ENCODE measurements at places on chromosomes 16 and 17.

GRCh38 chr16:27373312-27373711, 28.7 kb upstream of the IL21R start:
- no peak for DNase-seq

- DNase-seq, result peak; percentile 22
Measured at GRCh38 chr16:82603784-82604411, 22.9 kb upstream of the CDH13 start.

- no peak for DNase-seq
Measured at GRCh38 chr17:48901241-48901640, 7.0 kb upstream of the UBE2Z start.

- DNase-seq, result no peak
Measured at GRCh38 chr16:23469814-23470213, 16.8 kb upstream of the COG7 start.

- peak; percentile 67 for DNase-seq
Measured at GRCh38 chr16:4293822-4294457, 21.1 kb upstream of the TFAP4 start.

DNA sequence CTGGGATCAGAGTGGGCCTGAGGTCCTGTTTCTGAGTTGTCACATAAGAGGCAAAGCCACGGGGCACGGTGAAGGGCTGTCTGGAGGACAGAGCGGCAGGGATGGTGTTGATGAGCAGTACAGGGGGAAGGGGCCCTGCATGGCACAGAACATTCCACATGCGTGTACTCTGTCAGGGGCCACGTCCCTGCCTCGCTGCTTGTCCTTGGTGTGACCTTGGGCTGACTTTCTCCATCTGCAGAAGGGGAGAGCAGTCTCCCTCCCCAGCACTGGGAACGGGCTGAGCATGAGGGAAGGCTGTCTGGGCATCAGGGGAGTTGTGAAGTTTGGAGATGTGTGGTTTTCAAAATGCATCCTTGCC, 71.5 kb upstream of the GSE1 start:
- DNase-seq, result no peak

GRCh38 chr16:81277541-81278080, 37.2 kb upstream of the GAN start:
- DNase-seq, result no peak

- no peak for DNase-seq
Measured at GRCh38 chr17:55962951-55963401, 190.3 kb upstream of the ANKFN1 start.

GRCh38 chr17:40059729-40060475, 2.9 kb upstream of the THRA start:
- DNase-seq, result no peak

DNA sequence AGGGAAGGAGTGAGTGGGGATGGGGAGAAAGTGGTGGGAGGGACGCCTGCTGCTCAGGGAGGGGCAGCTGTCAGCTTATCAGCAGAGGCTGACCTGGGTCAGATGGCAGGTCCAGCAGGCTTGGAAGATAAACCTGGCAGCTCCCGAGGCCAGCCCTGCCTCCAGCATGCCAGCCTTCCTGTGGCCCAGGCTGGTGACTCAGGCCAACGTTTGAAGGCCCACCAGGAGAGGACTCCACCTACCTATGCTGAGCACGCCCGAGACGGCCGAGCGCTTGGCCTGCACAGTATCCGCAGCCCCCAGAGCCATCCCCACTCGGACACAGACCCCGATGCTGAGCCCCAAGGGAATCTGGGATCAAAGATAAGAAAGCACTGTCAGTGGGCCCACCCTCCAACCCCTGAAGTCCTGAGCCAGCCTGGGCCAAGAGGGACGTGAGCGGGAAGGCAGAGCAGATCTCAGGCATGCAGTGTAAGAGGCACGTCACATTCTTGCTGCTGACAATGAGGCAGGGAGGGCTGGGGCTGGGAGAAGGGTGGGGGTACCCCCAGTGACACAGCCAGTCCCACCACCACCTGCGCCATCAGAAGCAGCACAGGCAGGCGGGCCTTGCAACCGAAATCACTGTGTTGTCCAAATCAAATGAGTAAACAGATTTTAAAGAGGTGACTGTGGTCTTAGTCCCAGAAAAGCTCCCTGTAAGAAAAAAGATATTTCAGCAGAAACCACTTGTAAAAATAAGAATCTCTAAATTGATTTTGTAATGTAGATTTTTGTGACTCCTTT, 12.4 kb downstream of the SLC47A2 start:
- no peak for DNase-seq

DNA sequence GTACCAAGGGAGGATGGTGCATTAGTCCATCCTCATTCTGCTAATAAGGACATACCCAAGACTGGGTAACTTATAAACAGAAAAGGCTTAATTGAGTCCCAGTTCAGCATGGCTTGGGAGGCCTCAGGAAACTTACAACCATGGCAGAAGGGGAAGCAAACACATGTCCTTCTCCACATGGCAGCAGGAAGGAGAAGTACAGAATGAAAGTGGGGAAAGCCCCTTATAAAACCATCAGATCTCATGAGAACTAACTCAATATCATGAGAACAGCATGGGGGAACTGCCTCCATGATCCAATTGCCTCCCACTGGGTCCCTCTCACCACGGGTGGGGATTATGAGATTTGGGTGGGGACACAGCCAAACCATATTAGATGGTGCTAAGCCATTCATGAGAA, 84.5 kb downstream of the SEC14L1 start:
- DNase-seq, result no peak

- peak; percentile 26 for DNase-seq
Measured at GRCh38 chr16:16021988-16022682, 72.7 kb downstream of the ABCC1 start.

DNA sequence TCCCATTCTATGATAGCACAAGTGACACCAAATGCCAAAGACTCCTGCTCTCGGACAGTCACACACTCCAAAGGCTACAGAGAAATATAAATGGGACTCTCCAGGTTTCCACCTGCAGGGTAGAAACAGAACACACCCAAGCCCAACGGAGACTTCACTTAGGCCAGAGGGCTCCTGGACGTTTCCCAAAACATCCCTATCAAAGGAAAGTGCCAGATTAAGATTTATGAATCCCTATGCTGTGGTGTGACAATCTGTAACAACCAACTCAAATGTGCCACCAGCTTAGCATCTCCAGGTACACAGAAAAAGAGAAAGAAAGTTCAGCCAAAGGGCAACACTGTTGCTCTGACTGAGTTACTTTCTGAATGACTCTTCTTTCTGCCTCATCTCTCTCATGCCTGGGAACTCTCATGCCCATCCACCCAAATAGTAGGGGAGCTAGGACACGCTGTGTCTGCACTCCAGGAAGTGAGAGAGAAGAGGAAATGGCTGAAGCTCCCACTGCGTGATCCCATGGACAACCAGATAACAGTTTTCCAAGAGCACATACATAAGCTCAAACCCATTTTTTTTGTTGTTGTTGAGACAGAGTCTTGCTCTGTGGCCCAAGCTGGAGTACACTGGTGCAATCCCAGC, 49.7 kb downstream of the SMG6 start:
- no peak for DNase-seq

- DNase-seq, result peak; percentile 53
Measured at GRCh38 chr17:79838522-79839274, 542 bp downstream of the CBX4 start.

- no peak for DNase-seq
Measured at GRCh38 chr16:57564571-57565270, 22.3 kb downstream of the ADGRG5 start.

- no peak for DNase-seq
Measured at GRCh38 chr17:3526491-3526890, 31.1 kb downstream of the TRPV3 start.

- DNase-seq, result no peak
Measured at GRCh38 chr17:1542316-1542715, 20.3 kb downstream of the PITPNA start.

DNA sequence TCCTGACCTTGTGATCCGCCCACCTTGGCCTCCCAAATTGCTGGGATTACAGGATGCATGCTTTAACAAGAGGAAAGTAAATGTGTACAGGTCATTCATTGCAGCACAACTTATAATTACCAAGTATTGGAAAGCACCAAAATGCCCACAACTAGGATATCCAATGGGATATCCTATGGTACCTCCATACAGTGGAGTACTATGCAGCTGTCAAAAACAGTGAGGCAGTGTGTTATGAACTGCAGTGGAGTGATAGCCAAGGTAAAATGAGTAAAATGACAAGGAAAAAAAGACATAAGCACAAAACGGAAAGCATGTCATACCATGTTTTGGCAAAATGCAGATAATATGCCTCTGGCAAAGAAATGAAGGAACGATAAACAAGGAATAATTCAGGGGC, 87.6 kb downstream of the FOXL1 start:
- DNase-seq, result no peak

DNA sequence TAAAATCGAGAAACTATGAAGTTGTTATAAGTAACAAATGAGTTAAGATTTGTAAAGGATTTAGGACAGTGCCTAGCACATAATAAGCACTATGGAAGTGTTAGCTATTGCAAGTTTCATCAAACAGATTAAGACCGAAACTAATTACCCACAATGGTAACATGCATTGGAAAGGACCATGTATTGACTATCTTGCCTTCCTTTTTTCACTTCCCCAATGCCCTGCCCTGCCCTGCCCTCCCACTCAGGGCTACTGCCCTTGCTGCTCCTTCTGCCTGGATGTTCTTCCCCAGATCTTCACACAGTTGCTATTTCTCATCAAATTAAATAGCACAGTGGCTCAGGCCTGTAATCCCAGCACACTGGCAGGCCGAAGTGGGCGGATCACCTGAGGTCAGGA, 202.1 kb upstream of the PSMD7 start:
- no peak for DNase-seq

DNA sequence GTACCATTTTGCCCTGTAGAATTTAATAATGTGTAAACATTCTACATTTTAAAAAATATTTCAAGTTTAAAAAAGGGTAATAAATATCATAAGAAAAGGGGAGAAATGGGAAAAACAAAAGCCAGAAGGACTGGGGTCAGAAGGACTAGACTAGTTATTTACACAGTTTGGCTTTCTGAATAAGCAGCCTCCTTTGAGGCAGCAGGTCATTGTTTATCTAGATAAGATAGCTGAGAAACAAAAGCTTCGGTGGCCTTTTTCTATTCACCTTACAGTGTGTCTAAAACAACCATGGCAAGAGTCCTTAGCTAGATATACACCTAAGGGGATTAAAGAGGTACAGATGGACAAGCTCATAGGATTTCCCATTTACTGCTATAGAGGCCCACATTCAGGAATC, 396.5 kb upstream of the PMFBP1 start:
- no peak for DNase-seq

All from HEK293T (cell line).